ENCODE measurements at places on chromosomes 4 and X.

GRCh38 chrX:134453631-134454030 lies 6.3 kb upstream of the HPRT1 start:
- no peak for DNase-seq

DNA sequence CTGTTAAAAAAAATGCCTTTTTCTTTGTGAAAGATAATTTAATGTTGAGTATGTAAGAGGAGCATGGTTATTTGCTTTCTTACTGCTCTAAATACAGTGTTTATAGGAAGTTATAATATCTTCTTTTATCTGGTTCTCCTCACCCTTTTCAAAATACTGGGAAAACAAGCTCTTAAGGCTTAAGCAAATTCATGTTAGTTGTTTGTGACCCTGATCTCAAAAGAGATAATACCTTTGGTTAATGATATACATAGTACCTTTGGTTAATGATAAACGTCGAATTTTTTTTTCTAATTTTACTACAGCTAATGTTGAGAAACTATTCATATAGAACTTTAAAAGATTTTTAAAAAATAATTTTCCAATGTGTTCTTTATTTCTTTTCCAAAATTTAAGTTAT lies 180.1 kb downstream of the RAPGEF2 start:
- DNase-seq, result no peak

DNA sequence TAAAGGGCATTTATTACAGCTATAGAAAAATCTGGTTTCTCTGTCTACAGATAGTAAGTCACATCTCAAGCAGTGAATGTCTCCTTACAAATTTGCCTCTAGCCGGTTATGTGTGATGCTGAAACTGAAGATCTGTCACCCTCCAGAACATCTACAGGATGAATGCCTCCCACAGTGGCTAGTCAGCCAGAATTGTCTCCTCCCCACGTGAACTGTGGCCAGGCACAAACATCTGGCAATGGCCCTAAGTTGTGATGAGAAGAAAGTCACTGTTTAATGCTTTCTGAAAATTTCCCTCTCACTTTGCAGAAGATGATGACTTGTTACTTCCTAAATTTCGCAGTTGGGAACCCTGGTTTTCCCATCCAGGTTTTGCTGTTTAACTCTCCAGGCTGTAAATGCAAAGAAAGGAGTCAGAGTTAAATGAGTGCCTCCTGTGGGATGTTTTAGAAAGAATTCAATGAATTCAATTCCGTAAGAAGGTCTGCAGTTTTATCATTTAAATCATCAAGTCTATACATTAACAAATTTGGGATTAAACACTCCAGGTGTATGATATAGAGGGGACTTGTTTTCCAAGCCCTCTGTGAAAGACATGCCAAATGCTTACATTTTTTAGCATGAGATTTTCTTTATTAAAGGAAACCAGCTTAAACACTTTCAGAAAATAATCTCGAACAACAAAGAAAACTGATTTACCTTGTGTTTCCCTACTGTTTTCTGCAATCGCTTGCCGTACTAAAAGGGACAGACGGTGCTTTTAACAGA lies 55.4 kb upstream of the TLR3 start:
- no peak for DNase-seq

GRCh38 chr4:8292478-8293107 lies 23.0 kb downstream of the HTRA3 start:
- DNase-seq, result no peak

DNA sequence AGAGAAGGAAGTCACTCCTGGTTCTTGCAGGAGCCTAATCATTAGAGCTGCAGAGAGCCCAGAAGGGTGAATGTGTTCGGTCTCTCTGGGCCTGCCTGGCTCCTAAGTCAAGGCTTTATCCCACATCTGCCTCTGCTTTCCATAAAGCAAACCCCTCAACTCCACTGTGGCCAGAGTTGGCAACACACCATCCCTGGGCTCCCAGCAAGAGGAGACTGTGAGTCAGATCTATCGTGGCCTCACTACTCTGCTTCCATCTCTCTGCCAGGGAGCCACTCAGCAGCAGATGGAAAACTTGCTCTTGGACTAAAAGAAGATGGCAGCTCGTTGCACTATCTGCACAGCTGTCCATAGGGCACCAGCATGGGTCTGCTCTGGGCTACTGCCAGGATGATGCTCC lies 348.2 kb downstream of the FBXW7 start:
- DNase-seq, result no peak

DNA sequence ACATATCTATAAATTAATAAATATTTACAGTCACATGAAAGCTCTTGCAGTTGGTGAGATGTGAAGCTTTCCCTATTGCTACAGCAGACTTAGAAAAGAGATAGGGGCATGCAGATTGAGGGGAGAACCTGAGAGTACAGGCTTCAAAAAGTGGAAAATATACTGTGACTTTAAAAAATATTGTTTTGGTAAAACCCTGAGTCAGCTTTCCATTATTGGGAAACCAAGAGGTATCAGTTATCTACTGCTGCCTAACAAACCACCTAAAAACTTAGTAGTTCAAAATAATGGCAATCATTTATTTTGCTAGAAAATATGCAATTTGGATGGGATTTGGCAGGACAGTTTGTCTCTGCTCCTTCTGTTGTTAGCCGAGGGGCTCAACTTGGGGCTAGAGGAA lies 38.3 kb downstream of the LANCL3 start:
- DNase-seq, result no peak

DNA sequence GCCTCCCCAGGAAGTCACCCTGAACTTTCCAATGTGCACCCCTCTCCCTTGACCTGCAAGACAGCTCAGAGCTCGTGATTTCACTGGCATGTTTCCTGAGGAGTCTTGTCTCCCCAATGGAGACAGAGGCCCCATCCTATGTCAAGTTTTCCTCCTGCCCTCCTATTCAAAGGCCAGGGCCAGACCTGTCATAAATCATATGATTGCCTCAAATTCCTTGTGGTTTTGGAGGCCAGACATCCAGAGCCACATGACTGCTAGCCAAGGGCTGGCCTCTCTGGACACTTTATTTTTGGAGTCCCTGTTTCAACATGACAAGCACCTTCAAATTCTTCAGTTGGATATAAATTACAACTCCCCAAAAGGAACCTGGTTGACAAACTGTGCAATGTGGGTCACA lies 76.0 kb upstream of the TFDP3 start:
- no peak for DNase-seq

DNA sequence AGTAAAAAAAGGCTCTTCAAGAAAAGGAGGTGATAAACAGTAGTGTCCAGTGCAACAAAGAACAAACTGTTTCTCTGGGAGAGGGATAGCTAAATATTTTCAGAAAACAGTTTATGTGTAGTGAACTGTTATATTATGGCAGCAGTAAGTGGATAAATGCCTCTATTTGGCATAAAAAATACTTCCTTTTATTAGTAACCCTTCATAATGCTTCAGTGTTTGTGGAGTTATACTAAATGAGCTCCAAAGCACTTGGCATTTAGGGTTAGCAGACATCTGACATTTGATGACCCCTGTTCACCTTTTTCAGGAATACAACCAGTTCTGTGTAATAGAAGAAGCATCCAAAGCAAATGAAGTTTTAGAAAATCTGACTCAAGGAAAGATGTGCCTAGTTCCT lies 31.9 kb downstream of the TRAPPC11 start:
- no peak for DNase-seq

DNA sequence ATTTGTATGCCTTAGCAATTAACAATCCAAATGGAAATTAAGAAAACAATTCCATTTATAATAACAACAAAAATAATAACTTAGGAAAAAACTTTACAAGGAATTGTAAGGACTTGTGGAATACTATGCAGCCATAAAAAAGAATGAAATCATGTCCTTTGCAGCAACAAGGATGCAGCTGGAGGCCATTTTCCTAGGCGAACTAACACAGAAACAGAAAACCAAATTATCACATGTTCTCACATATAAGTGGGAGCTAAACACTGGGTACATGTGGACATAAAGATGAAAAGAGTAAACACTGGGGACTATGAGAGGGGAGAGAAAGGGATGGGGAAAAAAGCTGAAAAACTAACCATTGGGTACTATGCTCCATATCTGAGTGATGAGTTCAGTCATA lies 77.4 kb downstream of the WNK3 start:
- DNase-seq, result no peak

GRCh38 chr4:12165616-12166015 lies 736.9 kb upstream of the HS3ST1 start:
- no peak for DNase-seq

DNA sequence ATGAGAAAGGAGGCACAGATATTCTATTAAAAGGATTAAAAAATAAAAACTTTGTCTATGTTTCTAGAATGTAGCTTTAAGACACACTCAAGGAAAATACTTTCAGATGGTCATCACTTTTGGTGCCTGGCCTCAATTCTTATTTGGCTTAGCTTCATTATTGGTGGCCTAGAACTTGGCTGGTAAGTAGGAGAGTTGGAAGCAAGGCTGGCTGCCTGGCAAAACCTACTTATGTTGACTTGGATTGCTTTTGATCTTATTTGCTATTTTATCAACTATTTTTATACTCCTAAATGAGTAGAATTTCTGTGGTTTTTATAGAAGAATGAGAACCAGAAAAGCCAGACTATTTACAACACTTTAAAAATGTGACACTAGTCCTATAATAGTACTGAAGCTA lies 35.3 kb upstream of the JADE3 start:
- DNase-seq, result no peak

DNA sequence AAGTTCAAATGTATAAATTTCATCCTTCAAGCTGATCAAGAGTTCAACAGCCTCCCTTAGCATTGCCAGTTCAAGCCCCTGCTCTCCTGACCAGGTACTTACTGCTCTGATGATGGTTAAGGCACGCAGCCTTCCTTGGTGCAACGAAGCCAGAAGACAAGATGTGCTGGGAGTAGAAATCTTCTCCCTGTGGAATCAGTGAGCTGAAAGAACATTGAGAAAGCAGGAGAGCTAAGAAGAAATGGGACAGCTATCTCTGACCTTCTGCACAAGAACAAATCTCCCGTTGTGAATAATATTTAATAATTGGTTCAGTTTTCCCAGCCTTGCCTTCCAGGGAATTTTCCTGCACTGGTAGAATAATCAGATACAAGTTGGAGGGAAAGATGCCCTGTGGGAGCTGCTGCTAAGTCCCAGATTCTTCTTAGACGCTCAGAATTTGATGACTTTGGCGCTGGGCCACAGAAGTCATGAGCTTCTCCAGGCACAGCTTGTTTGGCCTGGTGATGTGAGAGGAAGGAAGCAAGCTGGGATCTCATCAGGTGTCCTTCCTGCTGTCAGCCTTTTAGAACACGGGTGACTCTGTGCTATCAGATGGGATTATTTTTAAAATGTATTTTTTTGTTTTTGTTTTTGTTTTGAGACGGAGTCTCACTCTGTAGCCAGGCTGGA lies 77.8 kb downstream of the CD38 start:
- DNase-seq, result no peak

- DNase-seq, result no peak
Observed at GRCh38 chr4:1991087-1991486, 17.7 kb downstream of the NELFA start.

DNA sequence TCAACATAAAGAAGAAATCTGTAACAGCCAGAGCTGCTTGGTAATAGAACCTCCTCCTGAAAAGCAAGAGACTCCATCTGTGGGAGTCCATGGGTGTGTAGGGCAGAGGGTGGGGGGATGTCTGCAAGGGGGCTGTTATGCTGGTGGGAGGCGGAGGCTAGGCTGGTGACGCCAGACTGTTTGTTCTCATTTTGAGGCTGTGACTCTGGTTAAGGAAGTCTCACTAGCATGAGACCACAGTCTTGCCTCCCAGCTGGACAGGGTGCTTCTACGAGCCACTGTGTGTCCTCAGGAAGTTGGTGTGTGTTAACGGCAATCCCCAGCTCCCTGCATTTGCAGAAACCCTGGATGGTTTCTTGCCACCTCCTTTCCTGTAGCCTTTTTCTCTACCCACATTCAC lies 79.8 kb downstream of the NSUN7 start:
- no peak for DNase-seq

DNA sequence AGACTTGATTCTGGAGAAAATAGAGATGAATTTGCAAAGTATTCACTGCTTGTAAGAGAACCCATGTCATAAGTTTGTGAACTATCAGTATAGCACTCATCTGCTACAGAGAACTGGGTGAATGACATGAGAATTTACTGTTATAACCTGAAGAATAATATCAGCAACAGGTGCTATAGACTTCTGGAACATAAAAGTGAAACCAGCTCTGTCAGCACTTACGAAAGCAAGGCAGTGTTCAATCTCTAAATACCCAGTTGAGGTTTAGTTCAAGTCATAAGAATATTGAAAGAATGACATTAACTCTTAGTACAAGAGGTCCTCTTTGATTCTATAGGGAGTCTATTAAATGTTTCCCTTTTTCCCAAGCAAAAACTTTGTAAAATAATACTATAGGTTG lies 232.9 kb upstream of the ANKRD50 start:
- peak; percentile 41 for DNase-seq

GRCh38 chr4:99504804-99505502 lies 5.9 kb upstream of the C4orf17 start:
- DNase-seq, result no peak

DNA sequence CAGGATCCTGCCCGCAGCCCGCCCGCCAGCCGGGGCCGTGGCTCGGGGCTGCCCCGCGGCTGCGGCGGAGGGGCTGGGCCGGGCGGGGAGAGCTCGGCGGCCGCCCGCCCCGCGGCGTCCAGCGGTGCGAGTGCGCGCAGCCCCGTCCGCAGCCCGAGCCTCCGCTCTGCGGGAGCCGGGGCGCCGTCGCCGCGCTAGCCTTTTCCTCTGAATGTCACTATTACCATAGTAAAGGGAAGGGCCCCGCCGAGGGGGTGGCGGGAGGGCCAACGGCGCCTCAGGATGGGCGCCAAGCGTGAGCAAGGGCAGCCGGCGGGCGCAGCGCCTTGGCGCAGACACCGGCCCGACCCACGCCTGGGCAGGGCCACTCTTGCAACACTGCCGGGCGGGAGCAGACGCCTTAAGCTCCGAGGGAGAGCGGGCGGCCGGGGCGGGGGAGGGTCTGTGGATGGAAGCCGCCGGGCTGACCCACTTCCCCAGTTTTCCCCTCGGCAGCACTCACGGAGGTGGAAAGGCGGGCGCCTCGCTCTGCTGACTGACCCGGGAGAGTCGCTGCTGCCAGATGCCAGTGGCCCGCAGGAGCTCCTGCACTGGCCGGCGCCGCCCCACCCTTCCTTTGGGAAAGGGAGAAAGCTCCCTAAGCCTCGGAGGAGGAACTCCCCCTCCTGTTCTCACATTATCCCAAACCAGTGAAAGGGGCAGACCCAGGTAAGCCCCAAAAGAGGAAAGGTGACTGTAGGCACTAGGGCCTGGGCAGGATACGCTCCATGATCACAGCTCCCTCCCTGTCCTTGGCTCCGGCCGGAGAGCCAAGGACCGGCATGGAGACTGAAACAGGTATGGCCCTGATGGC lies 329.4 kb downstream of the HNRNPD start:
- no peak for DNase-seq

DNA sequence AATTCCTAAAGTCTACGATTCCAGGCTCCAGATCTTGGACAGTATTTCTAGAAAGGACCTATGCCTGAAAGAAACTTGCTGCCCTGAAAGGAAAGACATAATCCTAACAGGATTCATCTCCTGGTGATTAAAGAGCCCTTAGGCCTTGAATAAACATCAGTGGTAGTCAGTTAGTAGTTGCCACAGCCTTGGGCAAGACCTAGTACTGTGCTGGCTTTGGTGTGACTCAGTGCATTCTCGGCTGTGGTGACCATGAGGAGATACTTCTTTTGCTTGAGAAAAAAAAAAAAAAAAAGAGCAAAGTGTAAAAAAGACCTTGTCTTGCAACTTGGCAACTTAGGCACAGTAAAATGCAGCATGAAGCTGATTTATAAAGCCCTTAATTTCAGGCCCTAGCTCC lies 188.2 kb downstream of the DCAF12L2 start:
- no peak for DNase-seq

- no peak for DNase-seq
Observed at GRCh38 chr4:162644346-162644745, 480.5 kb upstream of the FSTL5 start.

- DNase-seq, result no peak
Observed at GRCh38 chr4:69836287-69836686, 23.7 kb downstream of the SULT1E1 start.
